ENCODE measurements at places on chromosomes 1 and 21. TPM values are rescaled to one million over a fixed set of nuclear protein-coding genes. Genes with fewer than 3 reads are reported as not detected.

LCK gene
- polyA plus RNA-seq: 937 TPM

GRCh38 chr1:8239306-8240023 lies 78.4 kb upstream of the SLC45A1 start:
- DNase-seq: no peak

GRCh38 chr1:230317823-230318819 lies 108.0 kb downstream of the PGBD5 start:
- DNase-seq: no peak

DNA sequence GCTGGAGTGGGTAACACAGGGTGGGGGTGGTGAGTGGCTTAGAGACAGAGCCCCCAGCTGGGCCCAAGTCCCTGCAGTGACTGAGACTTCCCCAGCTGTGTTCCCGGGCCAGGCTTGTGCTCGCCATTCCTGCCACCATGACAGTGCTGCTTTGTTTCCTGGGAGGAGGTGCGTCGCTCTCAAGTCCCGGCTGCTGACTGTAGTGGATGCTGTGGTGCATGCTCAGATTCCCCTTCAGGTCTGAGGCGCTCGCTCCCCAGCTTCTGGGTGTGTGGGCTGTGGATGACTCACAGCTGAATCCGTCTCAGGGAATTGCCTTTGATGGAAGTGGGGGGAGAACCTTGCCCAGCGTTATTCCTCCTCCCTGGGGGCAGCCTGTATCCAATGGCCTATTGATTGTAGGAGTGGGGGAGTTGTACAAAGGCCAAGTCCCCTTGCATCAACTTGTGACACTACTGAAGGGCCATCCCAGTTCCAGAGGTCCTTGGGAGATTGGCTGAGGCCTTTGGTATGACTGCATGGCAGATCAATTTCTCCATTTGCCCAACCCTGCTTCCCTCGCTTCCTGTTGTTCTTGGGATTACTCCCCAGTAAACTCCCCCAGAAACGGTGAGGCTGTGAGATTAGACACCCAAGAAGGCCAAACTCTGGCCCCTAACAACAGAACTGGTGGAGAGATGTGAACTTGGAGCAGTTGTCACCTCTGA lies 17.8 kb upstream of the POU3F1 start:
- no peak for DNase-seq

DNA sequence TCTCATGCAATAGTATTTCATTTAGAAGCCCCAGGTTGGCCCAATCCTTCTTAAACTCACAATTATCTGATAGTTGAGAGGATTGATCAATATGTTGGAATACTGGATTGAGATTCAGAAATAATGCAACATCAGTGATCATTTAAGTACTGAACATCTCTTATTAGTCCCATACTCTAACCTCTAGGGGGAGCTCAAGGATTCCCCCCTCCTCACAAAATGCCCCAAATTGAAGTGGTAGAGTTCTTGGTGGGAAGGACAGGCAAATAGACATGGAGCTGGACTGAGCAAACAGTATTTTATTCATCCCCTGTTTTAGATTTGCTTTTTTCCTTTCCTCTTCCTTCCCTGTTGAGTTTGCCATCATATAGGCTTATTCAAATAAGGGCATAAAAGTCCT lies 62.8 kb downstream of the NGF start:
- DNase-seq: no peak

DNA sequence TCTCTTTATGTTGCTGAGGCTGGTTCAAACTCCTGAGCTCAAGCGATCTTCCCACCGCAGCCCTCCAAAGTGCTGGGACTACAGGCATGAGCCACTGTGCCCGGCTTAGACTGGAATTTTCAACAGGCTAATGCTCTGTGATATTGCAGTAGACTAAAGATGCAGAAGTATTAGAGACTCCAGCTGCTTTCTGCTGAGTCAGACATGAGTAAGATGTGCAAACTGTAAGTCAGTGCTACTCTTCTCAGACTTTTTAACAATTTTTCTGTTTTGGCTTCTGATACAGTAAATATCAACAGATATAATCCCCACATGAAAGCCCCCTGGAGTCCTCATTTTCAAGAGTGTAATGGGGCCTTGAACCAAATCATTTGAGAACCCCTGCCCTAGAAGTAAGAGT lies 29.3 kb upstream of the NLRP3 start:
- DNase-seq: no peak

GRCh38 chr1:23208527-23208926 lies 8.8 kb downstream of the HTR1D start:
- no peak for DNase-seq

ANGPTL3 gene
- polyA plus RNA-seq: not detected

DESI2 gene
- polyA plus RNA-seq: 21.4 TPM

DNA sequence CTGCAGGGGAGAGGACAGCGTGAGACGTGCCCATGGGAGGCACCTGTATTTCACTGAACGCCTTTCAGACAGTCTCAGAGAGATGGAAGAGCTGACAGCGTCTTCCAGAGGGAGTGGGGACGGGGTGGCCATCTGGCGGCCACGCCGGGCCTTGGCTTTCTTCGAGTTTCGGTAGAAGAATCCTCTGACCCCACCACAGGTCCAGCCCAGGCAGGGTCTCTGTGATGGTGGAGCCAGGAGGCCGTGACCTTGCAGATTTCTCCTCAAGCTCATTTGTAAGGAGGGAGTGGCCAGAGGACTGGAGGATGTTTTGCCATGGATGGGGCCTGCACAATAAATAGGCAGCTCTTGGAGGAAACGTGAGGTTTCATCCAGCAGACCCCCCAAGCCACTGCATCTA lies 47.6 kb upstream of the ADARB1 start:
- DNase-seq: no peak

- DNase-seq: no peak
Measured at GRCh38 chr1:54965624-54966340, 14.6 kb upstream of the TMEM61 start.

DNA sequence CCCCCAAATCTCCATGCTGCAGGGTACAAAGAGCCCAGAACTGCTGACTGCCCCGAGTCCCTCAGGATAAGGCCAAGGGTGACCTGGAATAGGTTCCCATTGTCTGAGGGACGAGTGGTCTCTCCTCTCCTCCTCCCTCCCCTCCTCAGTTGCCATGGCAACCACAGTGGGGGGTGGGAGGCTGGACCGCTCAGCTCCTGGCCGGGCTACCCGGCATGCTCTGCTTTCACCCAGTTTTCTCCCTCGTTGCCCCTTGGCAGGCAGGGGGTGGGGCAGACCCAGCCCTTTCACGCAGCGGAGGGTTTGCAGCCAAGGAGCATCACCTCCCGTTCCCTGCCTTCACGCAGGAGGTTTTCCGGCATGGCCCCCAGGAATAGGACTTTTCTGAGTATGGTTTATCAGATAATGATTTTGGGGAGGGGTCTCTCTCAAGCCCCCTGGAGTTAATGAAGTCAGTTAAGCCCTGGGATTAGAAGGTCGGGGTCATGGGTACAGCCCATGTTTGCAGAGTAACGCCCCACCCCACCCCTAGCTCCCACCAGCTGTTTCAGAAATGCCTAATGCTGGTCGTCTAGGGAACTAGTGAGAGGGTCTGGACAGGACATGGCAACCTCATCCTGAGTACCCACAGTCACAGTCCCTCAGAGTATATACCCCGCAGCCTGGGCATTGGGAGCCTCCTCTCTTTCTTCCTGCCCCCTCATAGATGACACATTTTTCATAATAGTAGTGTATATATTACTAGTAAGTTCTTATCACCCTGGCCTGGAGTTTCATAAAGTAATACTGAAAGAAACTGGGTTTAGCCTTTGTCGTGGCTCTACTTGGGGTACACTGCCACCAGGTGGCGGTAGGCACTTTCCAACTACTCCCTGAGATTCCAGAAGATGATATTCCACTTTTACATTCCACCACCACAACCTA lies 20.7 kb downstream of the C1QB start:
- no peak for DNase-seq

DNA sequence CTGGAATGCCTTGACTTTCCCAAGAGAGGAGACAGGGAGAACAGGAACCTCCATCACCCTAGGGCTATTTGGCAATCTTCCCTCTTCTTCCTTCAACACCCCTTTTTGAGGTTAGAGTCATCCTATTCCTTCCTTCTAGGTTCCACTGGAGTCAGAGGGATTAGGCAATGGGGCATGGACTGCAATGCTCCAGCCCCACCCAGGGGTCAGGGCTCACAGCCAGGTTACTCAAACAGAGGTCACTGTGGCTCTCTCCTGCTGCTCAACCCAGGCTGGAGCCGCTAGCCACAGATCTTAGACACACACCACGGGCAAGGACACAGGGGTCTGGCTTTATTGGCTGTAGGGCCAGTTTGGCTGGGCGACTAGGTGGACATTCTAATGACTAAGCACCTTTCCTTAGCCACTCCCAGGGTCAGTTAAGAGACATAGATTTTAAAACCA lies 145.5 kb upstream of the NRIP1 start:
- DNase-seq: no peak

DNA sequence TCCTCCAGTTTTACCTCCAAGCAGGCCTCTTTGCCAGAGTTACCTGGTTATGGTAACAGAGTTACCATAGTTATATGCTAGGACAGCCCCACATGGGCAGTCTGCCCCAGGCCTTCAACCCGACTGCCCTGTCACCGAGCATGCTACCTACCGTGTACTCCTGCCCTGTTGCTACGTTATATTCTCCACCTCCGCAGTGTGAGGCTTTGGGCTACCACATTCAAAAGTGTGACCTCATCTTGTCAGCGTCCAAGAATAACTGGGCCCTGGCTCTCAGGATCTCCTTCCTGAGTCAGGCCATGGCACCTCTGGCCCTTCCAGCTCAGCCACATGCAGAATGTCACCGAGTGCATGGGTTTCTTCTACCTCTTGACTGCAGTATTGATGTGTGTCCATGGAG lies 8.9 kb downstream of the MAPKAPK2 start:
- no peak for DNase-seq

TP73 gene
- 0.20 TPM for polyA plus RNA-seq

DNA sequence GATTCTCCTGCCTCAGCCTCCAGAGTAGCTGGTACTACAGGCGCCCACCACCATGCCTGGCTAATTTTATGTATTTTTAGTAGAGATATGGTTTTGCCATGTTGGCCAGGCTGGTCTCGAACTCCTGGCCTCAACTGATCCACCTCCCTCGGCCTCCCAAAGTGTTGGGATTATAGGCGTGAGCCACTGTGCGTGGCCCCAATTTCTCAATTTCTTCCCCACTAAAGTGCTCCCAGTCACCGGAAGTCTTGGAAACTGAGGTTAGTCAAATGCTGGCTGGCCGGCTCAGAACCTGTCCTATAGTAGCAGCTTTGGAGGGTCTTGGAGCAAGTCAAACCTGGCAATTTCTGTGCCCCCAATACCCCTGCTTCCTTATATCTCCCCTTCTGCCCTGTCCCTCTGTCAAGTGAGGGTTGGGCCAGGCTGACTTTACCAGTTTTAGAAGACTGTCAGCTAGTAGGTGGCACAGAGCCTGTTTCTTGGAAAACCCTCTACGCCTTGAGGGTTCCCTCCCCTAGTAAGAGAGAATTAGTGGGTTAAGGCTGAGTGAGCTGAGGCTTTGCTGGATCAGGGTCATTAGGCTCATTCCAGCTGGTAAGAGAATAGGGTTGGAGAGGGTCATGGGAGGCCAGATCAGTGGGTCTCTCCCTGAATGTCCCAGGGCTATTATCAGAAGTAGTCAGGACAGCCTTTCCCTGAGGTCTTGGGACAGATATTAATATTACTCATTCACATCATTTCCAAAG lies 8.3 kb upstream of the EPB41 start:
- DNase-seq: no peak

- no peak for DNase-seq
Measured at GRCh38 chr1:21200767-21201166, 24.1 kb upstream of the EIF4G3 start.

- no peak for DNase-seq
Measured at GRCh38 chr1:150176593-150176992, 26.9 kb downstream of the PLEKHO1 start.

DNA sequence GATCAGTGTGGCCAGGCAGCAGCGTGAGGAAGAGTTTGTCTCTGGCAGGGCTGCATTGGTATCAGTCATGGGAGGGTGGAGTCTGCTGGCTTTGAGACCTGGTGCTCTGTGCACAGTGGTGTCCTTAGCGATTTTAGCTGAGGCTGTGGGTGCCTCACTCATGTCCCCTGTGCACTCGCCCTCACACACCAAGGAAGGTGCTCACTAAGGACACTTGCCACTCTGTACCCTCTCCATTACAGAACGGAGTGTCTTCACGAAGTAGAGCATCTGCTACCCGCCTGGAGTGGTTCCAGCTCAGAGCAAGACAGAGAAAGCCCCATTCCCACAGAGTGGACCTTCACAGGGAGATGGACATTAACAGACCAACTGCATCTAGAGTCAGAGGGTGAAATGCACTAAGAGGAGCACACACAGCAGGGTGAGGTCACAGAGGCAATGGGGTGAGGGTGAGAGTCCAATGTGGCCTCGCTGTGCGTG lies 117.9 kb downstream of the MATN1 start:
- DNase-seq: no peak

- no peak for DNase-seq
Measured at GRCh38 chr1:28927648-28928313, 13.4 kb downstream of the EPB41 start.

- no peak for DNase-seq
Measured at GRCh38 chr1:81111818-81112217, 688.9 kb upstream of the ADGRL2 start.

GRCh38 chr1:59146056-59146455 lies 150.8 kb upstream of the FGGY start:
- no peak for DNase-seq

- DNase-seq: no peak
Measured at GRCh38 chr1:64898107-64898861, 68.1 kb downstream of the JAK1 start.

DNA sequence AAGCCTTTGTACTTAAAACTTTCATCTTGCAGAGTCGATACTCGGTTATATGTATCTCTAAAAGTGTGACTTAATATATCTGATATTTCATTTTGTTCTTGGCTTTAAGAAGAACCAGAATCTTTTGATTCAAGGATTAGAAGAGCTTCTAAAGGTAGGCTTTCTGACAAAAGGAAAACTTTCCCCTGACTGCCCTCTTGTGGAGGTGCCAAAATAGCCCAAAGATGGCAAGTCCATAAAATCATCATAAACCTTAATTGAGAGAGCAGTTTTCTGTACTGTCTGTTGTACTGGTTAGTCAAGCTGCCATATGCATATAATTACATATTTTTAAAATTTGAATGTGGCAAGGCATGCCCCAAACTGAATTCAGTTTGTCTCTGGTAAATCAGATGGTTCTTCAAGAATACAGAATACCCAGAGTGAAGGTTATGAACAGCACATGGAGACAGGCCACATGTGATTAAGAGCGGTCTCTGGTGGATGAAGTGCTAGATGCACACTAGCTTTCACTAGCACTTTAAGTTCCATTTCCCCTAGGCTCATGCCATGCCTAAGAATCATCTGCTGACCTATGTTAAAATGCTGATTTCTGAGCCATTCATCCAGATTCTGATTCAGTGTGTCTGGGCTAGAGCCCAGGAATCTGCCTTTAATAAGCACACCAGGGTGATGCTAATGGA lies 27.7 kb upstream of the ELAVL4 start:
- DNase-seq: no peak

BCL2L15 gene
- not detected for polyA plus RNA-seq

Data from CD8-positive, alpha-beta memory T cell (primary cell).